CD4-positive, alpha-beta T cell treated with Interleukin-4 for 1 hour (primary cell): ENCODE measurements at places on chromosomes 1 and 21.

DNA sequence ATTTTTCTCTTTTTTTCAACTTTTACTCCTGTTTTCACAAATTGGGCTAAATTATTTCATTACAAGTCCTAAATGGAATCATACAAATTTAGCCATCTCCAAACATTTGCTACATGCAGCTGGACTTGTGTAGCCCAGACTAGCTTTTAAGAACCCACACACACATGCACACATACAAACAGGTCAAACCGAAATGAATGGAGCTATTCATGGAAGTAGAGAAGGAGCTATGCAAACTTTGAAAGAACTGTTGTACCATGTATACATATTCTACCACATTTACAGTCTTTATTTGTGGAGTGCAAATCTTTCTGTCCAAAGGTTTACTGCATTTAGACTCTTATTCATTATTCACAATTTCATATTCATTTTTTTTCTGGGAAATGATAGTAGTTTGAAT lies 189.1 kb upstream of the RNPC3 start:
- no peak for DNase-seq

DNA sequence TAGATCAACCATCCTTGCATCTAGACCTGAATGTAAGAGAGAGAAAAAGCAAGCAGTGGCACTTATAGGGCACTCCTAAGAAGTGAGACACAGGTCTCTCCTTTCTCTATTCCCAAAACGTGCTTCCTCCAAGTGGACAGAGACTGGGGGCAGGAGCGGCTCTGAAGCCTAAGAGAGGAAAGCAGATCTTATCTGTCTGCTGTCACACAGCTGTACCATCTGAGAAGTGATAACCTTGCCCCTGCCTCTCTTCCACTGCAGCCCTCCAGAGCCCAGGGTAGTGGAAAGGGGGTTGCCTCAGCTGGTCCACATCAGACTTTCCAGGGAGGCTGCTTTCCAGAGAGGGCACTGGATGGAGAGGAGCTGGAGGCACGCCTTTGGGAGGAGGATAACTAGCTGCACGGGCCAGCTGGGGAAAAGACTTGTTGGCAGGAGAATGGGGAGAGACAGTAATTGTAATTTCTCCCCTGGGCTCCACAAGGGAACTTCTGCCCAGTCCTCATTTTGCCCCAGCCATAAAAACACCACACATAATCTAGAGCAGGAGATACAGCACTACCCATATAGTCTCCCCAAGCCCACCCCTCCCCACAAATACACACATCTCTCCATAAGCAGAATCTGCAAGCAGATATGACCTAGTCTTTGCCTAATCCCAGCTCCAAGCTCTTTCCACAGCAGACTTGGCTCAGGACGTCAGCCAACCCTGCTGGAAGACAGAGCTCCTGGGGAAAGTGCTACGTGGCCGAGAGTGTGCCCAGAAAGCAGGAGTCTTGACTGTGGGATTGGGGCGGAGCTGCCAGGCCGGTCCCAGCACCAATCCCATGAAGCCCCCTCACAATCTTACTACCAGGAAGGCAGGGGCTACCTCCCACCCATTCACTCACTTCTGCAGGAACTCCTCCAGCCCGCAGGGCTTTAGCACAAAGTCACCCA lies 31.2 kb downstream of the PIK3C2B start:
- no peak for DNase-seq

DNA sequence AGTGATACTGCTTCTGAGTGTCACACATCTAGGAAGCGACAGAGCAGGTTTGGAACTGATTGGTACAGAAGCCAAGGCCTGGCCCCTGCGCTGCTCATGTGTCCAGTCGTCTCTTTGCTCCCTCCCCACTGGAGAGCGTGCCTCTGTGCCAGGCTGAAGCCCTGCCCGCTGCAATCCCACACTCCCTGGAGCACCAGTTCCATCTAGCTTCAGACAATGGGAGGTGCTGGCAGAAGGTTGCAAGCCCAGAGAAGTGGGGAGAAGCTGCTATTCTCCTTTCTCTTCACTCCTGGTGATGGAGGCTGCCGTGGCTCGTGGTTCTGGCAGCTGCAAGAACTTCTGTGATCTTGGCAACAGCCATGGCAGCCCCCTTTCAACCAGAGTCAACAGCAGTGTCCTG lies 250.9 kb downstream of the MATN1 start:
- no peak for DNase-seq

GRCh38 chr1:91130256-91130985 lies 108.6 kb upstream of the ZNF644 start:
- no peak for DNase-seq

DNA sequence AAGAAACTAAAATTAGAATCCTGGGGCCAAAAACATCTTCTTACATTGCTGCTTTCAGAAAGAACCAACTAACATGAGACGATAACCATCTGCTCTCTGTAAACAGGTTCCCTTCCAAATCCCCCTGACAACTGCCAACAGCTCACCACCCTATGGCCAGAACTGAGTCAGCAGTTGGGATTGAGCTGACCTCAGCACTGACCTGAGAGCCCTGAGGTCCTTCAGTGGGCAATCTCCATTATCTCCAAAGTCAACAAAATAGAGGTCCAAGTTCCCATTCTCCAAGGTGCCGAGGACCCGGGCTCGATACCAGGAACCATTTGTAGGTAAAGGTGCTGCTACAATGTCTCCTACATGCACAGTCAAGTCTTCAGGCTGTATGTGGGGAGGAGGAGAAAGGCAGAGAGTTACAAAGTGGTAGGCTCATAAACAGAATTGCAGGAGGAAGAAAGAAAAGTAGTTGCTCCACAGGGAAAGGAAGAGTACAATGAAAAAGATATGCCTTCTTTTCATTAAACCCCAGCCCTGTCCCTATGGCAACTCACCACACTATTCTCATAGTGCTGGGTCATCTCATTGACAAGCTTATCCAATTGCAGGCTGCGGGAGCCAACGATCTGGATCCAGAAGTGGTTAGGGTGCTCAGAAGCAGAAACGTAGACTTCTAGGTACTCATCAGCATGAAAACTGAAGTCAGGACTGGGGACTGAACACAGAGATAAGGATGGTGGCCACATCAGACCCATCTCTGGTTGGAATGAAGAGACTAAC lies 12.8 kb upstream of the MRPL9 start:
- no peak for DNase-seq

- DNase-seq = no peak
Measured at GRCh38 chr21:31398574-31398973, 54.5 kb upstream of the TIAM1 start.

- DNase-seq = no peak
Measured at GRCh38 chr1:119409731-119410130, 5.2 kb upstream of the HSD3B2 start.

GRCh38 chr1:29394521-29395225 lies 158.4 kb downstream of the PTPRU start:
- no peak for DNase-seq

DNA sequence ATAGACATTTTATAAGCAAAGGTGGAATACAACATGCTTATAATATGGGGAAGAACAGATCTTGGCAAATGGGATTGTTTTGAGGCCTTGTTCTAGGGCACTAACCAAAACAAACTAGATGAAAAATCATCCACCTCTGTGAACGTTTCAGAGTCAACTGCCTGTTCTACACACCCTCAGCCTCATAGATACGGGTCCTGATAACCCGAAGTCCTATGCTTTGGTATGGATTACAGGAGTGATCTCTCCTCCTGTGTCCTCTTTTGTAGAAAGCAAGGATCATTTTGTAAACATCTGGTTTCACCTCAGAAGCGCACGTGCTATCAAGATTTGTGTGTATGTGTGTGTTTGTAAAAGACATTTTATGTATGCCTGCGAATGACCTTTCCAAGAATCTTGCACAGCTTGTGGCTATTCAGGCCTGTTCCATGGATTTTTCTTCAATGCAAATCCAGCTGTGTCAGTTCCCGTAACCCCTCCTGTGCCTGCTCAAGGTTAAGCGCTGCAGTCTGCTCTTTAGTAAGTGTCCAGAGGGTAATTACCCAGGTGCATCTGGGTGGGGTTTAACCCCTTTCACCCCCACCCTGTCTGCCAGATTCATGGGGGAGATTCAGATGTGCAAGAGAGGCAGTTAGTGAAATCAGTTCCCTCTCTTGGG lies 132.4 kb downstream of the ROR1 start:
- DNase-seq = no peak

DNA sequence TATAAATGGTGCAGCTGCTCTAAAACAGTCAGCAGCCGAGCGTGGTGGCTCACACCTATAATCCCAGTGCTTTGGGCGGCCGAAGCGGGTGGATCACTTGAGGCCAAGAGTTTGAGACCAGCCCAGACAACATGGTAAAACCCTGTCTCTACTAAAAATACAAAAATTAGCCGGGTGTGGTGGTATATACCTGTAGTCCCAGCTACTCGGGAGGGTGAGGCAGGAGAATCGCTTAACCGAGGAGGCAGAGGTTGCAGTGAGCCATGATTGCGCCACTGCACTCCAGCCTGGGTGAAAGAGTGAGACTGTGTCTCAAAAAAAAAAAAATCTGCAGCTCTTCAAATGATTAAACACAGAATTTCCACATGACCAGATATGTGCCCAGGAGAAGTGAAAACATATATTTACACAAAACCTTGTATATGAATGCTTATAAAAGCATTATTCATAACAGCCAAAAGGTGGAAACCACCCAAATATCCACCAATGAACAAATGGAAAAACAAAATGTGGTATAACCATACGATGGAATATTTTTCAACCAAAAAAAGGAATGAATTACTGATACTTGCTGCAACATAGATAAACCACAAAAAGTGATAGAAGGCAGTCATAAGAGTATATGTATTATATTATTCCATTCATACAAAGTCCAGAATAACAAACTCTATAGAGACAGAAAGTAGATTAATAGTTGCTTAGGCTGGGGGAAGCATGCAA lies 14.1 kb downstream of the EPS15 start:
- DNase-seq = no peak

DNA sequence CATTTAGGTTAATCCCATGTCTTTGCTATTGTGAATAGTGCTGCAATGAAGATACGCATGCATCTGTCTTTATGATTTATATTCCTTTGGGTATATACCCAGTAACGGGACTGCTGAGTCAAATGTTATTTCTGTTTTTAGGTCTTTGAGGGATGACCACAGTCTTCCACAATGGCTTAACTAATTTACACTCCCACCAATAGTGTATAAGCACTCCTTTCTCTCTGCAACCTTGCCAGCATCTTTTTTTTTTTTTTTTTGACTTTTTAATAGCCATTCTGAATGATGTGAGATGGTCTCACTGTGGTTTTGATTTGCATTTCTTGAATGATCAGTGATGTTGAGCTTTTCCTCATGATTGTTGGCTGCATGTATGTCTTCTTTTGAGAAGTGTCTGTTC lies 33.5 kb downstream of the ASH1L start:
- no peak for DNase-seq

- DNase-seq = no peak
Measured at GRCh38 chr1:24096009-24096738, 15.8 kb downstream of the MYOM3 start.

- no peak for DNase-seq
Measured at GRCh38 chr1:74504933-74505512, 7.4 kb downstream of the LRRC53 start.

DNA sequence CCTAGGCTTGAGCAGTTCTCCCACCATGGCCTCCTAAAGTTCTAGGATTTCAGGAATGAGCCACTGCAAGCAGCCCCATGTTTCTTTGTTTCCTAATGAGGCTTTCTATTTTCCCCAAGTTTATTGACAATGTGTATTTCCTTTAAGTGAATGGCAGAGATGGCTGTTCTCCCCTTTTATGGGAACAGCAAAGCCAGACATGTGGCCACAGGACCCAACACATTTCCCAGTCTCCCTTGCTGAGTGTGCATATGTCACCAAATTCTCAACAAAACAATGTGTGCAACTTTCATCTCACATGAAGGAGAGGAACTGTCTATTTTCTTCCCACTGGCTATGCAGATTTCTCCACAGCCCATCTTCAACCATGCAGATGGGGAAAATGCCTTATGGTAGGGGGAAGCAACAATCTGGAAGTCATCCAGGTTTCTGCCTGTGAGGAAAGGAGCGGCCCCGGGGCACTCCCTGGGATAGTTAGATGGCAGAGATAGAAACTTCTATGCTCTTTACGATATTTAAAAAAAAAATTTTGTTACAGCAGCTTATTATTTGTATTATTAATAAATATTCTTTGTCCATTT lies 28.6 kb upstream of the MAP10 start:
- no peak for DNase-seq

GRCh38 chr21:15614766-15615165 lies 115.0 kb upstream of the USP25 start:
- no peak for DNase-seq

GRCh38 chr1:198970916-198971315 lies 332.1 kb downstream of the PTPRC start:
- DNase-seq = no peak

DNA sequence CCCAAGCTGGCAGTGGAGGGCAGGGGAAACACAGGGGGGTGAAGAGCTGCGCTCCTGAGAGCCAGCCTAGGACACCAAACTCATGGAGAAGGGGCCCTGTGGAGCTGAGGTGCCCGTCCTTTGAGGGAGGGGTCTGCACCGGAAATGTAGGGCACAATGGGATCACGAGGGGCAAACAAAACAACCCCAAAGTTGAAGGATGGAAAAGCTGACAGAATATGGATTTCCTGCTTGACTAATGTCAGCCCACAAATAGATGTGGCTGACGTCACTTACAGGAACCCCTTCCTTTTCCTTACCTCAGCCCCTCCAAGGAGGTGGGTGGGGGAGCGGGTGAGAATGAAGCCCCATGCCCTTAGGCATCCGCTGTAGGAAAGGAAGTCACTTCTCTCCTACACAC lies 110.9 kb downstream of the KCNN3 start:
- DNase-seq = no peak

- no peak for DNase-seq
Measured at GRCh38 chr1:70386121-70386520, 24.9 kb upstream of the CTH start.

- peak; percentile 16 for DNase-seq
Measured at GRCh38 chr1:157734321-157734720, 33.8 kb upstream of the FCRL3 start.

GRCh38 chr1:101120868-101121267 lies 95.3 kb upstream of the DPH5 start:
- DNase-seq = peak; percentile 42

- no peak for DNase-seq
Measured at GRCh38 chr21:35974775-35975174, 85.6 kb downstream of the SETD4 start.

DNA sequence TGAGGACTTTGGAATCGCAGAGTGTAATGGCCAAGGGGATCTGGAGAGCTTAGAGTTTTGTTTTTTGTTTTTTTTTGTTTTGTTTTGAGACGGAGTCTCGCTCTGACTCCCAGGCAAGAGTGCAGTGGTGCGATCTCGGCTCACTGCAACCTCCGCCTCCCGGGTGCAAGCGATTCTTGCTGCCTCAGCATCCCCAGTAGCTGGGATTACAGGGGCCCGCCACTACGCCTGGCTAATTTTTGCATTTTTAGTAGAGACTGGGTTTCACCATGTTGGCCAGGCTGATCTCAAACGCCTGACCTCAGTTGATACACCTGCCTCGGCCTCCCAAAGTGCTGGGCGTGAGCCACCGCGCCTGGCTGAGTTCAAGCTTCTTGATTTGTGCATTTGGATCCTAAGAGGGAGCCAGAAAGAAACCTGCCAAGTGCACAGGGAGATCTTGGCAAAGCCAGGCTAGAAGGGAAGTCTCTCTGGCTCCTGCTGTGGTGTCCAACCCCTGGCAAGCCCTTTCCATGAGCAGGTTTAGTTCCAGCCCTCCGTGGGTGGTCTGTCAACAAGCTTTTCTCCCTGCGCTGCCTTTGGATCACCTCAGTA lies 852 bp downstream of the FAAH start:
- DNase-seq = no peak

GRCh38 chr21:44071359-44072104 lies 35.7 kb upstream of the PWP2 start:
- DNase-seq = no peak
